ENCODE measurements at places on chromosomes 1 and 21. TPM values are rescaled to one million over a fixed set of nuclear protein-coding genes. Genes with fewer than 3 reads are reported as not detected.

The HHAT gene
- 5.9 TPM for total RNA-seq

The SELENBP1 gene
- total RNA-seq = 1.2 TPM

The CASQ1 gene
- total RNA-seq = not detected

The AGO4 gene
- 11.7 TPM for total RNA-seq

- no peak for DNase-seq
These were observed 54.2 kb downstream of the S1PR1 start for GRCh38 chr1:101290922-101291561.

- no peak for DNase-seq
These were observed 117.2 kb downstream of the DYRK1A start for GRCh38 chr21:37483776-37484175.

DNA sequence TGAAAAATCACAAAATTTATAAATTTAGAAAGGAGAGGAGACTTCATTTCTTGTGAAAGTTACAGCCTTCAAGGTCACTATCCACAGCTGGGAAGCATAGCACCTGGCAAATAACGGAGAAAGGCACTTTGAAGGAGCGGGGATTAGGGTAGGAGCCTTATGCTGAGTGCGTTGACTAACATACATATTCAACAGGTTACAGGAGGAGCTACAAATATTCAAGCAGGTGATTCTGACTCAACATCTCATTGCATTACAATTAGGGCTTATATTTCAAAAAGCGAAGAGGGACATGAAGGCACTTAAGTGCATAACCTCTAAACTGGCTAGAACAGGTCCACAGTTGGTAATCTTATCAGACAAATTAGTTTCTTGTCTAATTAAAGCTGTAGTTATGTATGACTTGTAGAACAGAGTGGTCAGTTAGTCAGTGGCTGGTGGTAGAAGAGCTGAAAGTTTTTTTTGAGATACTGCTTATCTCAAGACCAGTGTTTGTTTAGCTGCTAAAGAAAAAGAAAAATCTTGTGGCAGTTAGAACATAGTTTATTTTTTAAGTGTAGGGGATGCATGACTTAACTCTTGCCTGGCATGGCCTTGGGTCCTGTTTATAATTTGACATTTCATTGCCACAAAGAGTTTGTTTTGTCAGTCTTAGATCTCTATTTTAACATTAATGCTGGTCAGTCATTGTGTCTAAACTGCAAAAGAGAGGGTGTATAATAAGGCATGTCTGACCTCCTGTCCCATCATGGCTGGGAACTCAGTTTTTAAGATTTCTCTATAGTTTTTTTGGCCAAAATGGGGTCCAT, 311.5 kb downstream of the DUSP10 start:
- no peak for DNase-seq
